ENCODE measurements at places on chromosomes 11 and 22. TPM values are rescaled to one million over a fixed set of nuclear protein-coding genes. Genes with fewer than 3 reads are reported as not detected.
A peak's percentile ranks its signal among the peaks of the same experiment; 100 is the strongest.

- no peak overlapping the region for H3K27ac ChIP-seq
- H3K4me3 ChIP-seq: no peak overlapping the region
- no peaks in the 10 kb centered on the region for H3K27me3 ChIP-seq
- DNase-seq: no peak
- H3K36me3 ChIP-seq: peaks cover 9% of the 10 kb centered on the region
Observed at GRCh38 chr11:113281052-113281725, 33.2 kb upstream of the TTC12 start.

CD82 gene
- 10.6 TPM for total RNA-seq

GRCh38 chr11:122808478-122808869 is 29.8 kb upstream of the CRTAM start:
- peaks cover 3% of the 10 kb centered on the region for H3K36me3 ChIP-seq
- no peak for DNase-seq
- no peaks in the 10 kb centered on the region for H3K27me3 ChIP-seq
- H3K4me3 ChIP-seq: no peak overlapping the region
- H3K27ac ChIP-seq: peak overlapping the region; percentile 76
- H3K4me1 ChIP-seq: peaks cover 35% of the 10 kb centered on the region

ANKK1 gene
- total RNA-seq: 2.1 TPM
